ENCODE measurements at places on chromosomes 1 and 21.

DNA sequence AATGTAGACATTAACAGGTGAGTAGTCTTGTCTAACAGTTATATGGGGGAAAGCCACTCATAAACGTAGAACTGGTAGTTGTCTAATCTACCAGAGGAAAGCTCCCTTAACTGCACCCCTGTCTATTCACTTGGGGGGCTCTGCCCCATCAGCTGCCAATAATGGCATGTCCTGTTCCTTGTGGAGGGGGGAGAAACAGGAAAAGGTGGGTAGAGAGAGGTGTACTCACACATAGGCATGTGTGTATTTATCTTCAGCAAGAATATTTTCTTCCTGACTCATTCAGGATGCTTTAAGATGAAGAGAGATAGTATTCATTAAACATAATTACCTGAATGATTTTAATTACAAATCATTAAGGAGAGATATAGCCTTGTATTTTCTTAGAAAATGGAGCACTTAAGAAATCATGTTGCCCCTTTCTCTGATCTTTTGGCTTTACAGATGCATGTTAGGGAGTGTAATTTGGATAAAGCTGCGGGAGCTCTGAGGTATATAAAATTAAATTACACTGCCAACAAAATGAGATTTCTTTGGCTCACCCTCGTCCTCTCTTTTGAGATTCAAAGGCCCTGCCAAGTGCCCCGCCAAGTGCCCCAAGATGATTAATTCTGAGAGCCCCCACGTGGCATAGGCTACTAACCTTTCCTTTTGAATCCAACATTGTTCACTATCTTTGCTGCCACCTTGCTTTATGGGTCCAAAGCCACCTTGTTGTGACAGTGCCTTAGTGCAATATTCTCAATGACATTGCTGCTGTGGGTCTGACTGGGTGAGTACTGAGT, 286.3 kb upstream of the LYPLAL1 start:
- no peak for DNase-seq

GRCh38 chr1:95876276-95876675, 642.3 kb downstream of the RWDD3 start:
- DNase-seq: no peak

DNA sequence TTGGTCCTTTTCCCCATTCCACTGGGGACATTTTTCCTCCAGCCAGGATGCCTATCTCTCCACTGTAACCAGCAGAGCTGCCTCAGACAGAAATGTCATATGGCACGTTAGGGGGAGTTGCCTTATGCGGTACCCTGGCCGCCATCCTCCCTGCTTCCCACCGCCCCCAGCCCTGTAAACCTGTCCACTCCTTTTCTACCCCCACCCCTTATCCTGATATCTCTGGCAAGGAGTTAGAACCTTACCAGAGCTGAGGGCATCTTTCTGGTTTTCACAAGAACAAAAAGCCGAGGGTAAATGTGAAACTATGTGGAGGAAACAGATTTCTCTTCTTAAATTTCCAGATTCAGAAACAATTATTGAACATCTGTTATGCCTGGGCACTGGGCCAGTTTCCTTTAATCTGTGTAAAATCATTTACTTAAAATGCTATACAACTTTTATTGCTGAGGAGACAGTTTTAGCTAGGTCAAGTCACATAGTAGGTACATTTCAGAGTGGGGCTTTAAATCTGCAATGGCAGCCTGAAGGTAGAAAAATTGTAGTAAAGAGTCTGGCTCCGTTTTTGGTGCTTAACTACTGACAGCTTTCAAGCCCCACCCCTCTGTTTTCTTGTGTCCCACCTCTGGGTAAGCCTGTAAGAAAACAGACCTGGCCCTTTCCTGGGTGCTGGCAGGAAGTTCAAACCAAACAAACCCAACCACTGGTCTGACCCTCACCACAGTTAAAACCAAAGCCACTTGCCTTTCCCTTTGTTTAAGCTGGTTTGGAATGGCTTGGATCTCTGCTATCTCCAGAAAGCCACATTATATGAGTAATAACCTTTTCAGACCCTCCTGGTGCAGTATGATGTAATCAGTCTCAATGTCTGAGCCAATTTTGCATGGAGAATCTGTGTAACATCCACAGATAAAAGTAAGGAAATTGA, 319.0 kb downstream of the HHAT start:
- DNase-seq: no peak

GRCh38 chr21:35948982-35949381, 111.3 kb downstream of the SETD4 start:
- no peak for DNase-seq

DNA sequence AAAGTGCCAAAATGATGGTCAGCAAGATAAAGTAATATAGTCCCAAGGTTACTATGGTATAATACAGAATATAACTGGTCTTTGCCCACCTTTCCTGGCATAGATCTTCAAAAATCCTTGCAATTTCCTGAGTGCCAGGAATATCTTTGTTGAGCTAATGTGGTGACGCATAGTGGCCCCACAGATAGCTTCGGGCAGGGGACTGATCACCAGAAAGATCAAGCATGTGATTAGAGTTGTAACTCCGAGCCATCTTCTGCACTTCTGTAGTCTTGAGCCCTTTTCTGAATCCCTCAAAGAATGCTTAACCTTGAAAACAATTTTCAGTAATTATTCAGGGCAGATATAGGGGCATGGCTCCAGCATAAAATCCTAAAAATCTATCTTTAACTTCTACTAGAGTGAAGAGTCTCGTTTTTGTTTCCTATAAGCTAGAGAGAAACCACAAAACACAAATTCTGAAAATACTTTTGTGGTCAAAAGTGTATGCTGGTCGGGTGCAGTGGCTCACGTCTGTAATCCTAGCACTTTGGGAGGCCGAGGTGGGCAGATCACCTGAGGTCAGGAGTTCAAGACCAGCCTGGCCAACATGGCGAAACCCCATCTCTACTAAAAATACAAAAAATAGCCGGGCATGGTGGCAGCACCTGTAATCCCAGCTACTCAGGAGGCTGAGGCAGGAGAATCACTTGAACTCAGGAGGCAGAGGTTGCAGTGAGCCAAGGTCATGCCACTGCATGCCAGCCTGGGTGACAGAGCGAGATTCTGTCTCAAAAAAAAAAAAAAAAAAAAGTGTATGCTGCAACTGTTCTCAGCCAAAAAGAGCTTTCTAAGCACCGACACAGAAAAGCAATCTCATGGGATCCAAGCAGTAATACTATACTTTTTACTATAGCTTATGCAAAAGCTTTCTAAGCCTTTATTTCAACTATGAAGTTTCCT, 62.8 kb downstream of the NVL start:
- no peak for DNase-seq

GRCh38 chr1:20147846-20148570, 8.9 kb downstream of the PLA2G2F start:
- no peak for DNase-seq

- no peak for DNase-seq
These were observed 97.9 kb downstream of the PLPPR5 start for GRCh38 chr1:98906809-98907208.

DNA sequence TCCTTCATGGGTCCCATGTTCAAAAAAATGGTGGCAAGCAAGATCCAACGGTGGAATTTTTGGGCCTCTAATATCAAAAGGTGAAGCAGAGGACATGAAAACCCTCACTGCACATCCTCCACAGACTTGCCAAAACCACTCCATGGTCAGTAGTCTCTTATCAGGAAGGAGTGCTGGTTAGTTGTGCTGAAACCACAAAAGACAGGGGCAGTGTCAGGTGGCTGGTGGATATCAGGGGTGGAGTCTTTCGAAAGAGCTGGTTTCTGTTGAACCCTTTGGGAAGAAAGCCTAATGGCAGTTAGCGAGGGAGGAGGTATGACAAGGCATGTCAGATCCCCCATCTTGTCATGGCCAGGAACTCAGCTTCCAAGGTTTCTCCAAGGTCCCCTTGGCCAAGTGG, 395.9 kb upstream of the CAMK1G start:
- no peak for DNase-seq

- no peak for DNase-seq
These were observed 9.5 kb downstream of the SLC6A9 start for GRCh38 chr1:44021581-44022321.

DNA sequence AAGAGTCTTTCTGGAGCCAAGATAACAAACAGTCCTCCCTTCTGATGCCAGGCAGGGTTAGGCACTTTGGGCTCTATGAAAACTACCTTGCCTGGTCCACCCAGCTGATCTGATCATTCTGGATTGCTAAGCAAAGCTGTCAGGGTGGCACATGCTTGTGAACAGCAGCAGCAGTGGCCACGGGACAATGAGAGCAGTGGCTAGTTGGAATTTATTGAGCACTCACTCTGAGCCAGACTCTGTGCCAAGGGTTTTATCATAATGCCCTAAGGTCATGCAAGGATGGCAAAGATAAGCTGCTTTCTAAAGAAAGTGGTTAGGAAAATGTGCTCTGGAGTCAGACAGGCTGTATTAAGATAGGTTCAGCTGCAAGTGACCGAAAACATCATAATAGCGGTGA, 390.4 kb upstream of the VAMP3 start:
- DNase-seq: no peak

- DNase-seq: no peak
These were observed 125.3 kb downstream of the TRABD2B start for GRCh38 chr1:47871799-47872353.

GRCh38 chr21:25862112-25862511, 127.3 kb downstream of the GABPA start:
- no peak for DNase-seq

DNA sequence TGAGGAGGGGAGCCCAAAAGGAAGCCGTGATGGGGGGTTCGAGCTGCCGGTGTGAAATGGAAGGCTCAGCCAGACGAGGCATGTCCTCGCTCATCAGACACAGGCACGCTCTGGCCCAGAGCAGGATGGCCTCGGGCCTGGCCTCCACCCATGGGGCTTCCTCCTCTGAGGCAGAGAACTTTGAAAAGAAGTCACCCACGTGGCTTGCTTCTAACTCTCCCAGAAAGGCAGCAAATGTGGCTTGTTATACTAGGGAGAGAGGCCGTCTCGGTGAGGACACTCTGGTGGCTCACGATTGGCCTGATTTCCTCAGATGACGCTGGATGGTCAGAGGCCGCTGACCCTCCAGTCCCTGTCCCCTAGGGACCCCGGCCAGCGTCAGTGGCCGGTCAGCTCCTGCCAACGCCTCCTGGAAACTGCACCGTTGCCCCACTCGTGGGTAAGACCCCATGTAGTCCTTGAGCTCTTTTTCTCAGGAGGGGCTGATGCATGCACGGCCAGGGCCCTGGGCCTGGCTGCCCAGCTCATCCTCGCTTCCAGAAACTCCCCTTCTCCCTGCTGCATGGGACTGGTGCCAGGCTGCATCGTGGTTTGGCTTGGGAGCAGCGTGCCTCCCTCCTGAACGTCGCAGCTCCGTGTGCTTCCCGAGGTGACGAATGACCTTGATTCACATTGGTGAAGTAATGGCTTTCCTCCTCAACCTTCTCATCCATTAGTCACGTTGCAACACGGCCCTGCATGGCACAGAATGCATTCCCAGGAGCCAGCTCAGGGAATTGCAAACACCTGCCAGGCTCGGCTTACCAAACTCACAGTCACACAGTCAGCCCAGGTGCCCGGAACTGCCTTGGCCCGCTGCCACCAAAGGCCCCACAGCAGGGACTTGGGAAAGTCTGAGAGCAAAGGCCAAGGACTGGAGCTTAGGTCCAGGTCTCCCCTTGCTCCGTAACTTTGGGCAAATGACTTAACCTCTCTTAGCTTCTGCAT, 58.8 kb downstream of the TOMM20 start:
- peak; percentile 42 for DNase-seq

DNA sequence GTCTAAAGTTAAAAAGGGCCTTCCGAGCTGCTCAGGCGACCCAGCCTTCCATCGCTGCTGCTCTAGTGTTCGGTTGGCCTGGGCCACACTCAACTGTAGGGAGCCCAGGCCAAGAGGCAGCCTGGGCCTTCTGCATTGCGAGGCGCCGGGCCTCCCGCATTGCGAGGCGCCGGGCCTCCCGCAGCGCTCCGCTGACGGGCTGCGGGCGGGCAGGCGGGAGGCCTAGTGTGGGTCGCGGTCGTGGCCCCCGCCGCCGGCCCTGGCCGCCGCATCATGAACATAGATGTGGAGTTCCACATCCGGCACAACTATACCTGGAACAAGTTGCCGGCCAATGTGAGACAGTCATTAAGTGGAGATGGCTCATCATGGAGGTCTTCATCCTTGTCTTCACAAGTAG, 48.3 kb downstream of the PPIAL4G start:
- DNase-seq: no peak

DNA sequence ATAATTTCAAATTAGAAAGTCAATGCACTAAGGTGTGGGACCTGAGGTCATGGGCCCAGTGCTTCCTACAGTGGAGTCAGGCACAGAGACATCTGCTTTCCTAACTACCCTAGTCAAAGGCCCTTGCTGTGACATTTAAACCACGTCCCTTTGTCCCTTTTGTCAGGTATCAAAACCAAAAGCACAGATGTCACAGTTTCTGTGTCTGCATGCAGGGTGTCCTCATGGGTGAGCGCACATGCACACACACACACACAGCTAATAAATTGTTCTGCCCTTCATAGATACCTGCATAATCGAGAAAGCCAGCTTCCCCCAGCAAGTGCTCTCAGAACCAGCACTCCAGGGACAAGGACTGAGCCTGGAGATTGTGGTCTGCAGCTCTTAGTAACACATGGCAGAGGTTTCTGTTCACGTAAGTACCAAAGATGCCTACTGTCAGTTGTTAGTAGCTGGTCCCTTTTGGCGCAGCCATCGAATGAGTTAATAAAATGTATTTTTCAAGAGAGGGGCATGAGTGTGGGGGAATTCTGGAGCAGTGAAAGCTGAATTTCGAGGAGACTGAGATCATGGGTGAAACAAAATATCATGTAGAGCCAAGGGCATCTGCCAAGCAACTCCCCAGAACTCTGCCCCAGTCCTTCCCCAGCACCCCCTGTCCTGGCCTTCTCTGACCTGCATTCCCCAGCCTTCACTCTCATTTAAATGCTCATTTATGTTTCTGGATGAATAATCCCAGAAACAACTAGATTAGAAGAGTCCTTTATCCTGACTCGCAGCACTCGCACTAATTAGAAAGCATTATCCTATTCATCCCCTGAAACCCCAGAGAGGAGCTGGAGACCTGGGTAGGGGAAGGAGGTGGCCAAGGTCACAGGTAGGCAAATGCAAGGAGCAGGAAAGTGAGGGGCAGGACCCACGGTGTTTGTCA, 25.5 kb downstream of the TNR start:
- no peak for DNase-seq

- no peak for DNase-seq
These were observed 730.9 kb upstream of the ADGRL2 start for GRCh38 chr1:81069856-81070255.

- no peak for DNase-seq
These were observed 576.9 kb upstream of the PTBP2 start for GRCh38 chr1:96144636-96145035.

- DNase-seq: peak; percentile 94
These were observed 510 bp upstream of the IL10RB start for GRCh38 chr21:33265664-33266049.

- DNase-seq: no peak
These were observed 5.9 kb downstream of the ZDHHC18 start for GRCh38 chr1:26832249-26832960.
